ENCODE measurements at places on chromosomes 11 and 22.

- no peak for DNase-seq
These were observed 47.7 kb downstream of the LRFN4 start for GRCh38 chr11:66904561-66904960.

- DNase-seq, result no peak
These were observed 44.2 kb downstream of the ARFGAP2 start for GRCh38 chr11:47132490-47132889.

DNA sequence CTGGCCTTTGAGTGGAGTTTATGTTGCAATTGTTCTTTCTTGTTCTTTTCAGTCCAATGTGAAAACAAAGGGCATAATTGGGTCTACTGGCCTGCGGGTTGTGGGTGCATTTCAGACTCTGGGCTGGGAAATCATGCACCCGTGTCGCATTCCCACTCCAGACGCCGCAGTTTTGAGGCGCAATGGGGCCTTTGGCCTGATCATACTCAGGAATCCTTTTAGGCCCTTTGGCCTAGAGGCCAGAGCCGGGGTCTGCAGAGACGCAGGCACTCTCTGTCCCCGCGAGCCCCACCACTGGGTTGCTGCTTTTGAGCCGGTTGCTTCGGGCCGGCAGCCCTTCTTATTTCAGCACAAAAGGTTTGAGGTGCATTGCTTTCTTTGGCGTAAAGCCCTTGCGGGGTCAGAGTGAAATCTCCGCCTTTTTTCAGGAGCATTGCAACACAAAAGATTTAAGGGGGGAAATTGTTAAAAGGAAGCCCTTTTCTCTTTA, 48.4 kb upstream of the DBX1 start:
- no peak for DNase-seq

- no peak for DNase-seq
These were observed 6.2 kb upstream of the HBD start for GRCh38 chr11:5240458-5240857.

DNA sequence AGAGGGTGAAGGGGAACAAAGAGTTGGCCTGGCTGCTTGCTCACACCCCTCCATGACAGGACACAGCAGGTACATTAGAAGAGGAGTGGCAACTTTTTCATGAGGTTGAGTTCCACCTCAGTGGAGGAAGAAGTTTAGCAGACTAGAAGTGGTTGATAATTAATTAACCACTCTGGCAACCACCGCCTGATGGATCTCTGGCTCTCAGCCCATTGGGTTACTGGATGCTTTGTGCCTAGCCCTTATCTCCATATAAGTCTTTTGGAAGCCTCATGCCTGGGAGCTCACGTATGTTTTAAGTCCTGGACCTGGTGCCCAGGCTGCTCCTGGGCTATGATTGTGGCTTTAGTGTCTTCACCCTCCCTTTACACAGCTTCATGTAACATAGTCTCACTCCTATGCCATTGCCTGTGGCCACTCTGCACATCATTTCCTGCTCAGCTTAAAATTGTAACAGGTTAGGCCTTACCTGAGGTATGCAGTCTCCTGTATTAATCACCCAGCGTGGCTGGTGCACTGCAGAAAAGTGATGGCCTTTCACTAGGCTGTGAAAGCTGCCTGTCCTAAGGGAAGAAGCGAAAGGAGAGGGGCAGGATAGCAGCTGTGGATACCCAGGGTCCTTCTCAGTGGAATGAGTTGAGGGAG, 72.7 kb upstream of the CRTAM start:
- DNase-seq, result no peak

DNA sequence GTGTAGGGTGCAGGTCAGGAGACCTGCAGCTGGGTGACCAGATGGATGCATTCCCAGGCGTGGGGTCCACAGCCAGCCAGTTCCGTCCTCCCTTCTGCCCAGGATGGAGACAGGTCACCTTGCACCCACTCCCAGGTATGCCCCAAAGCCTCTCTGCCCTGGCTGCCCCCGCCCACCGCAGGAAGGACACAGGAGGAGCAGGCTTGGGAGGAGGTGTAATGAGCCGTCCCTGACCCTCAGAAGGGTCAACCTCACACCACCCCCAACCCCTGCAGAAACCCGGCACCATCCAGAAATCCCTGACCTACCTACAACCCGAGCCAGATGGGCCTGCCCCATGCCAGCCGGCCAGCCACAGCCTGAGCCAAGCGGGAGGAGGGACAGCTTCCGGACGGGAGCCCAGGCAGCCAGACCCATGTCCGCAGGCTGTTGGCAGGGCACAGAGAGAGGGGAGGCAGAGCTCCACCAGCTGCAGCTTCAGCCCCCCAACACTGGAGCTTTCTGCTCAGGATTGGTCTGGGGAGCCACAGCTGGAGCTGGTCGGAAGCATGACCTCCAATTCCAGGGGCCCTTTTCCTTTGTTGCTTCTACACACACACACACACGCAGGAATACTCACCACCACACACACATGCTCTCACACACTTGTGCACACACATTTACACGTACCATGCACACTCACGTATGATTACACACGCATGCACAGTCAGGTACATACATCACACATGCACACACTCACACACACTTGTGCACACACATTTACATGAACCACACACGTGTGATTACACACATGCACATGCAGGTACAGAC, 5.3 kb downstream of the IFITM10 start:
- no peak for DNase-seq

Measured in NCI-H1436 treated with DMSO at 0.1 percent for 48 hours (cell line).